ENCODE measurements at places on chromosomes 4 and X.

DNA sequence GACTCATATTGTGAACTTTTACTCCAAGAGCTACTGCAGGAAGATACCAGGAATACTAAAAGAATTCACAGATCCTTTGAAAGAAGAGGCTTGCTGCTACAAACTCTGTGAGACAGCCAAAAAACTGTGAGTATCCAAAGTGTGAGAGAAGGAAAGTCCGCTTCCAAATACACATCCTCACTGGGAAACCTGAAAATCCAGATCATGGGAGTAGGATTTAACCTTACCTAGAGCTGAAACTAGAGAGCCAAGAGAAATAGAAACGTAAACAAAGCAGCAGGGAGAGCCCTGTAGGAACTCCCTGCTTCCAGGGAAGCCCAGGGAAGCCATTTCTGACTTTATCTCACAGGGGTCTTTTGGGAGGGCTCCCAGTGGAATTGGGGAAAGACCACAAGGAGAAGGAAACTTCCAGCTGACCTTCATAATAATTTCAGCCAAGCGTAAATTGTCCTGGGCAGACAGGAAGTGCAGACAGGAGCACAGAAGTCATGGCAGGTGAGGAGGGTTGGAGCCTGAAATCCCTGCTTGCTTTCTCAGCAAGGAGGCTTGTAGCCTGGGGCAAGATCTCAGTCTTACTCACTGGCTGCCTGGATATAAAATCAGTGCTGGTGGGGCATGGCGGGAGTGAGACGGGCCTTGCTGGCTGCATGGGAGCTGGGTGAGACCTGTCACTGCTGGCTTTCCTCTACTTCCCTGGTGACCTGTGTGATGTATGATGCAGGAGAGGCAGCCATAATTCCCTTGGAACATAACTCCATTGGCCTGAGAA is 26.2 kb upstream of the NFKB1 start:
- DNase-seq = no peak

GRCh38 chr4:81682492-81682891 is 210.8 kb upstream of the RASGEF1B start:
- no peak for DNase-seq

DNA sequence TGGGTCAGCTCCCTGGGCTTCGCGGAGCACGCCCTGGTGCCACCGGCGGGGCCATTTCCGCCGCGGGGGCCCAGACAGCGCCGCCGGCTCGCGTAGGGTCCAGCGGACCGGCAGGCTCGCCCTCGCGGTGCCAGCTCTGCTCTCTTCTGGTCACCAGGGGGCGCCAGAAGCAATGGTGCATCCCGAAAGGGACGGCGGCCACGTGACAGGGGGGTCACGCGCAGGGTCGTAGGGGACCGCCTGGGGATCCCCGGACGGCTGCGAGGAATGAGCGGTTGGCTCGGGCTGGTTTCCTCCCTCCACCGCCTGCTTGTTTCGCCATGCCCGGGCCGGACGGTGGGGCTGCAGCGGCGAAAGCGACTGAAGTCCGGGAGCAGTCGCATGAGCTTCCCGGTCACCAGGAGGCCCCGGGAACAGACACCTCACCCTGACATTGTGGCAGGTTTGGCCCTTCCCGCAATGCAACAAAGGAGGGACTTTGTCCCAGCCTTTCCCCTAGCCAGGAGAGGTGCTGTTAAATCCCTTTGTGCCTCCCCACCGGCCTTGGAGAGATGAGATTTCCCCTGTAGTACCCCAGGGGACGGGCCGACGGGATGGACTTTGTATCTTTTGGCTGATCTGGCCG is 15.8 kb downstream of the ZCCHC12 start:
- DNase-seq = peak; percentile 41

GRCh38 chr4:35525192-35525978 is 718.9 kb downstream of the ARAP2 start:
- no peak for DNase-seq

- DNase-seq = no peak
Measured at GRCh38 chr4:14667624-14668151, 334.6 kb upstream of the CPEB2 start.

- no peak for DNase-seq
Measured at GRCh38 chr4:104163820-104164219, 330.9 kb downstream of the CXXC4 start.
